ENCODE measurements at places on chromosomes 5 and 9. TPM values are rescaled to one million over a fixed set of nuclear protein-coding genes. Genes with fewer than 3 reads are reported as not detected.

The ADAMTS19 gene
- not detected for total RNA-seq

The SCAMP1 gene
- total RNA-seq, result 13.5 TPM

The IFNW1 gene
- not detected for total RNA-seq

The PIP5KL1 gene
- 1.8 TPM for total RNA-seq

The ABHD17B gene
- total RNA-seq, result 27.5 TPM

The CTXN3 gene
- total RNA-seq, result not detected

The ENHO gene
- total RNA-seq, result not detected

The HTR4 gene
- not detected for total RNA-seq

The PCDHGA6 gene
- total RNA-seq, result 0.80 TPM

The SCGB3A2 gene
- not detected for total RNA-seq

All from T-helper 1 cell treated with Interleukin-12 subunit alpha and Interleukin-12 subunit beta and Interleukin-4 antibody, amounts not matched to agents 30 ng/mL and 1 ng/mL, for 36 hours (primary cell).